Smooth muscle cell of the pulmonary artery (primary cell): ENCODE measurements at places on chromosomes 5 and 9. TPM values are rescaled to one million over a fixed set of nuclear protein-coding genes. Genes with fewer than 3 reads are reported as not detected.

The PITX1 gene
- 0.78 and 3.5 TPM in 2 replicates for total RNA-seq

The STOML2 gene
- 99.2 and 132 TPM in 2 replicates for total RNA-seq

The SLC44A1 gene
- 120 and 175 TPM in 2 replicates for total RNA-seq

The PLPP6 gene
- total RNA-seq, result 5.9 and 6.6 TPM in 2 replicates

The SH3TC2 gene
- total RNA-seq, result 2.4 and 3.1 TPM in 2 replicates

The SLC36A2 gene
- not detected in 2 replicates for total RNA-seq

The ALDH7A1 gene
- 34.6 and 37.1 TPM in 2 replicates for total RNA-seq

The PIP5KL1 gene
- total RNA-seq, result 1.4 and 3.4 TPM in 2 replicates

The PCA3 gene
- total RNA-seq, result 0.07 and 0.13 TPM in 2 replicates

The IFNB1 gene
- total RNA-seq, result not detected in 2 replicates

The DMRTA1 gene
- total RNA-seq, result 0.13 and 0.66 TPM in 2 replicates

The PCDHGB1 gene
- 2.2 and 3.8 TPM in 2 replicates for total RNA-seq

The PCDHGA4 gene
- 11.6 and 16.9 TPM in 2 replicates for total RNA-seq

The CCNO gene
- 0.13 and 1.1 TPM in 2 replicates for total RNA-seq

The RAB3C gene
- not detected in 2 replicates for total RNA-seq

The PLCXD3 gene
- total RNA-seq, result 1.7 and 4.0 TPM in 2 replicates

The PRSS3 gene
- 12.1 and 14.8 TPM in 2 replicates for total RNA-seq

The DMRT2 gene
- total RNA-seq, result not detected in 2 replicates

The PCDHB16 gene
- total RNA-seq, result 0.50 and 0.59 TPM in 2 replicates

The N4BP3 gene
- 0.13 and 0.20 TPM in 2 replicates for total RNA-seq

The ITK gene
- not detected in 2 replicates for total RNA-seq

The TEX10 gene
- 25.1 and 25.2 TPM in 2 replicates for total RNA-seq

The C5orf58 gene
- not detected in 2 replicates for total RNA-seq

The C9orf50 gene
- total RNA-seq, result 0.26 and 0.33 TPM in 2 replicates

The GFPT2 gene
- 12.2 and 23.0 TPM in 2 replicates for total RNA-seq

The ERAP2 gene
- total RNA-seq, result 4.5 and 102 TPM in 2 replicates

The FRMPD1 gene
- total RNA-seq, result not detected in 2 replicates

The ENHO gene
- total RNA-seq, result 0.13 TPM in 1 of 2 replicates, not detected in the other

The IL5 gene
- not detected in 2 replicates for total RNA-seq

The TTC23L gene
- total RNA-seq, result not detected in 2 replicates

The GABRP gene
- not detected in 2 replicates for total RNA-seq

The ROR2 gene
- total RNA-seq, result 2.0 TPM in 1 of 2 replicates, not detected in the other

The RNF183 gene
- not detected in 2 replicates for total RNA-seq

The TMEM215 gene
- total RNA-seq, result not detected in 2 replicates
